ENCODE measurements at places on chromosomes 13 and 19. TPM values are rescaled to one million over a fixed set of nuclear protein-coding genes. Genes with fewer than 3 reads are reported as not detected.

GRCh38 chr19:13057147-13057572 lies 45.5 kb downstream of the LYL1 start:
- no peaks in the 10 kb centered on the region for H3K27me3 ChIP-seq
- H3K4me3 ChIP-seq: no peak overlapping the region
- H3K27ac ChIP-seq: peak overlapping the region; percentile 88
- DNase-seq: no peak
- no peaks in the 10 kb centered on the region for H3K36me3 ChIP-seq

GRCh38 chr19:46192992-46193650 lies 36.4 kb upstream of the IGFL1 start:
- H3K27ac ChIP-seq: no peak overlapping the region
- peaks cover 26% of the 10 kb centered on the region for H3K27me3 ChIP-seq
- no peak overlapping the region for H3K4me3 ChIP-seq
- no peaks in the 10 kb centered on the region for H3K36me3 ChIP-seq
- no peaks in the 10 kb centered on the region for H3K4me1 ChIP-seq
- no peak for DNase-seq

SLC10A2 gene
- total RNA-seq: not detected

ELL gene
- total RNA-seq: 17.7 TPM

Data from upper lobe of right lung (tissue), 1 donor.